ENCODE measurements at places on chromosomes 2 and 18. TPM values are rescaled to one million over a fixed set of nuclear protein-coding genes. Genes with fewer than 3 reads are reported as not detected.

Gene CAPN14
- total RNA-seq, result 0.60 TPM

Gene PSTPIP2
- 30.1 TPM for total RNA-seq

DNA sequence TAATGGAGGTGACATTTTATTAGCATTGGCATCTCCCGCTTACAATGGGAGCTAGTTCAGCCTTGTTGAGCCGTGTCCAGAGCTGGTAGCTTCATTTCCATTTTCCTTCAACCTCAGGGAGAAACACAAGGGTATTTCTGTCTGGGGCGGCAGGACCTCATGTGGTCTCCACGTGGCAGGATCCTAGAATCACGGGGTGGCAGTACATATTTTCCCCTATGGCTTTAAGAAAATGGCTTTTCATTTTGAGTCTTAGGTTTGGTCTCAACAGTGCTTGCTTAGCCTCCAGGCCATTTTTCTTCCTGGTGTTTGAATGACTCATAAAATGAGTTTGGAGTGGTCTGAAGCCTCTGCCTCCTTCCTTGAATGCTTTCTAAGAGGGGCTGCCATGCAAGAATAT, 20.3 kb downstream of the CABLES1 start:
- DNase-seq, result no peak

DNA sequence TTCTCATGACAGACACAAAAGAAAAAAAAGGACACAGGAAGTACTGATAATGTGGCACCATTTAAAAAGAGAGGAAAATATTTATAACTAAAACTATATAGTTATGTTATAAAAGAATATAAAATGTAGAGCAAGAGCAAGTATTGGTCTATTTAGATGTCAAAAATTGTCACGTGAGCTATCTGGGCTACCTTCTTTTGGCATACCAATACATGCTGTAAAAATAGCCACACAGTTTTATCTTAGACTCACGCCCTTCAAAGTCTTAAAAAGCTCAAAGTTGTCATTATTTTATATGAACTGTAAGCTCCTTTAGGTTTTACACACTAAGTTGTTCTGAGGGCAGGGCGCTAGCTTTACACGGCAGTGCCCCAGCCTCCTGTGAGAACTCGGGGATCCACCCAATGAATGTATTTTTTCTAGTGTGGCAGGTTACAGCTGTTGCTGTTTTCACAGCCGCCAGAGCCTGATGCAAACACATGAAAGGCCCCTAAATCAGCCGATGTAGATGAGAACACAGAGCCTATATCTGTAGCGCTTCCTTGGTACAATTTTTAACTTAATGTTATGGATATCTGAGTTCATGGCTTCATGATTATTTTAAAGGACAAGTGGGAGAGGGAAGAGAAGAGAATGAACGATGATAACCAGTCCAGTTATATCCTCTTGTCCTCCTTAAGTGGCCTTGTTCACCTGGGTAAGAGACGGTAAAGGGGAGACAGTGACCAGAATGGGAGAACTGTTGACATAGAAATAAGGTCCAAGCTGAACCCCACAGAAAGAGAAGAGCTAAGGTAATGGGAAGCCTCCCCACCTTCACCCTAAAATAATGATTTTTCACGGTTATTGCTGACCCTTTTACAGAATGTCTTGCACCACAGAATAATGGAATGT, 130.8 kb downstream of the CACNB4 start:
- DNase-seq, result no peak

DNA sequence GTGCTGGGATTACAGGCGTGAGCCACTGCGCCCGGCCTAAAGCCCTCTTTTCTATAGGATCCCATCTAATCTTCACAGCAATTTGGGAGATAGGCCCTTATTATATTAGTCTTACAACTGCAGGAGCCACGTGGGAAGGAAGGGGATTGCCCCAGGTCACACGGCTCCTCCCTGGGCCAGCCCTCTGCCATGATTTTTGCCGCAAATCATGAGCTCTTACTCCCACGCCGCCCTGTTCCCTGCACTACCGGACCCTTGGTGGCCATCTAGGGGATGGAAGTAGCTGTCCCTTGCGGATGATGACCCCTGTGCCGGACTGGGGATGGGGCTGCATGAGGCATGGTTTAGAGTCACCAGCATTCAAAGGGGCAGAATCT, 28.4 kb upstream of the PTMA start:
- DNase-seq, result no peak

GRCh38 chr2:214376618-214377285, 34.1 kb upstream of the VWC2L start:
- DNase-seq, result no peak

All from activated T-cell treated with anti-CD3 and anti-CD28 coated beads, Interleukin-2, amount 50 U/mL, for 72 hours (primary cell).